CD14-positive monocyte (primary cell): ENCODE measurements at places on chromosomes 13 and 19.

GRCh38 chr19:8030960-8031359, 21.6 kb upstream of the CCL25 start:
- no peak for DNase-seq

GRCh38 chr13:111485491-111486250, 165.2 kb downstream of the TEX29 start:
- DNase-seq: no peak

DNA sequence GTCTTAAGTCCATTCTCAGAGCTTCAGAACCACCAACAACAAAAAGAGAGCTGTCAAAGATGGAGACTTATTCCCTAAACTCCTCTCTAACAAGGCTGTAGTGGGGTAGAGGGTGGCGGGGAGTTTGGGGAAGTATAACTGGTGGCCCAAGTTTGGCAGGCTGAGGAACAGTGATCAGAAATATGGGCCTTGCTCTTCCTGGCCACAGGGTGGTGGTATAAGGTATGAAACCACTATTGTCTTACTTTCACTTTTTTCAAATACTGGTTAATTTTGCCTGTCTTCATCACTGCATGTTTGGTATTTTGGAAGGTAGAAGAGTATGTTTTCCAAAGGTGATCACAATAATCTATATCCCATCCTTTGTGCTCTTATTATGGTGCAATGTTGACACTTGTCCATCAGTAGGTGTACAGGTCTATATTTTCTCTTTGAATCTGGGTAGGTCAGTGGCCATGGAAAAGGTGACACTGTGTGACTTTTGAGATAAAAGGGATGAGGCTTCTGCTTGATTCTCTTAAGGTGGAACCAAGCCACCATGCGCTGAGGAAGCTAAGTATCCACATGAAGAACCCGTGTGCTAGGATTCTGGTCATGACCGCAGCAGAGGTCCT, 23.2 kb upstream of the GPC5 start:
- DNase-seq: peak; percentile 43

DNA sequence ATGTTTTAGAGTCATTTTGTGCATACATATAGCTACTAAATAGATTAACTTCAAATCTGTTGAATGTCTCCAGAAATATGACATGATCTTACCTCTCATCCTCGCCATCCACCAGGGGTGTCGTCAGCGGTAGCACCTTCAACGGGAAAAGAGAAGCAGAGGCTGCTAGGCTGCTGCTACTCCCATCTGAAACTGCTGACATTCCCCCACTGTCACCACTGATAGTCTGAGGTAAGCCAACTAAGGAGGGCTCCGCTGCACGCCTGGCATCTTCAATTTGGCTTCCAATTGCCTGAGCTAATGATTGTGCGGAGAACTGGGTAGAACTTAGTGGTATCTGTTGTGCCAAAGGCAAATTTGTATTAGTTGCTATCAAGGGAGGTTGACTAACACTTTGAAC, 3.1 kb downstream of the TSC22D1 start:
- DNase-seq: no peak

GRCh38 chr19:13022111-13022858, 27.0 kb downstream of the NFIX start:
- DNase-seq: no peak
